ENCODE measurements at places on chromosomes 12 and 14.

DNA sequence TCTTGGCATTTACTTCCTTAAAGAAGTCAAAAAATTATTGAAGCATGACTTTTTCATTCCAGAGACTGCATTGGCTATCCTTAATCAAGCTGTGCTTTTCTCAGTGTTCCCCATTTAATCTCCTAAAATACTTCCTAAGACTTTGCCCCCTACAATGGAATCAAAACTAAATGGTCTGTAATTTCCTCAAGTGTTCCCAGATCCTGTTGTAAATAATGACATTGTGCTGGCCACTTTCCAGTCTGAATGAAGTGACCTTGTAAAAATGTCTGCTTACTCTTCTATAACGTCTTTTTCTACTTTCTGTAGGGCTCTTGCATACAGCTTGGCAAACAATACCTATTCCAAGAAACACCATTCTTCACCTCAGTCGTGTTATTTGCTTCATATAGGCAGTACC, 45.3 kb upstream of the MBIP start:
- DNase-seq = no peak

DNA sequence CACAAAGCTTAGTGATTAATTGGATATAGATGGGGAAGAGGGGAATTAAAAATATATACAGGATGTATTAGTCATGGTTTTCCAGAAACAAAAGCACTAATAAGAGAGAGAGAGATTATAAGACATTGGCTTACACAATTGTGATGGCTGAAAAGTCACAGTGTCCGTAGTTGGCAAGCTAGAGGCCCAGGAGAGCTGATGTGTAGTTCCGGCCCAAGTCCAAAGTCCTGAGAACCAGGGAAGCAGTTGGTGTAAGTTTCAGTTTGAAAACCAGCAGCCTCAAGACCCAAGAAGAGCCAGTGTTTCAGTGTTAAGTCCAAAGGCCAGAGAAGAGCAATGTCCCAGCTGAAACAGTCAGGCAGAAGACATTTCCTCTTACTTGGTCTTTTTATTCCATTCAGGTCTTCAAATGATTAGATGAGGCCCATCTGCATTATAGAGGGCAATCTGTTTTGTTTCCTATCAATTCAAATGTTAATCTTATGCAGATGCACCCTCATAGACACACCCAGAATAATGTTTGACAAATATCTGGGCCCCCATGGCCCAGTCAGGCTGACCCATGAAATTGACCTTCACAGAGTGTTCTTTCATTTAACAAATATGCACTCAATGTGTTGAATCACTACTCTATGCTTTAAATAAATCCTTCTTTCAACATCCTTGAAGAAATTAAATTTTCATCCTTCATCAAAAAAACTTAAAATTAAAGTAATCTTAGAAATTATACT, 67.2 kb upstream of the DIO2 start:
- DNase-seq = no peak

DNA sequence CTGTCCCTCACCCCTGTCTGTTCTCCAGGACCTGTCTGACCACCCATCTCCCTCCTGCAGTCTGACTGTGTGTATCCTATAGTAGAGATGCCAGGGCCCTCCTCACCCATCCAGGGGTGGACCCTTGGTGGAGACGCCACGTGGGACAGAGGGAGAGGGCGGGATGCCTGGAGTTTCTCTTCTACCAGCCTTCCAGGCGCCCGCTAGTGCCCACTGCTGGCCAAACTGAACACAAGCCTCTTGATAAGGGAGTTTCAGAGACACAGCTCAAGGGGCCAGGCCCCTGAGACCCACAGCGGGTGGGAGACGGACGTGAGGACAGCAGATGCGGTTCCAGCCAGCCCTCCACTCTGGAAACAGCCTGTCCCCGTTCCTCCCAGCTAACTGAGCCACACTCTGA, 147.3 kb downstream of the RBM19 start:
- DNase-seq = no peak

DNA sequence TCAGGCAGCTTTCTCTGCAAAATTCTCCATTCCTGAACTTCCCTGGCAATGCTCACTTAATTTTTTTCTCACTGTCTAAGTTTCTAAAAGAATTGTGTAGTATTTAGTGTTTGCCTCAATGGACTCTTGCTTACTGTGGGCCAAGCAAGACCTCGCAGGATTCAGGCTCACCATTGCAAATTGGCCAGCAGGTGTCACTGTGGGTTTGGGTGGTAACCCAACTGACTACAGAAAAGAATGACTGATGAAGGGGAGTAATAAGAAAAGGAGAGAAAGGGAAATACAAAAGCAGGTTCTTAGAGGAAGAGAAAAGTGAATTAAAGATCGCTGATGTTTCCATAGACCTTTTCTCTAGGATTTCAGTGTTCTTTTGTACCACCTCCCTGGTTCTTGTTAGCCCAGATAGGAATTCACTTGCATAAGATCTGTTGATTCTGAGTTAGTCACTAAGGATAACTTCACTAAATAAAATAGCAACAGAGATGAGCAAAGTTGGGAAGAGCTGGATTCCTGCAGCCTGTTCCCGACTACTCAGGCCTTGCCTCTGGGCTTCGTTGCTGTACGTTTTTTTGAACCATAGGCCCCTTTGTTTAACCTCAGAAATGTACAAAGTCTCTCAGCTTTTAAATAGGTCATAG, 386.5 kb upstream of the DDHD1 start:
- DNase-seq = peak; percentile 9

DNA sequence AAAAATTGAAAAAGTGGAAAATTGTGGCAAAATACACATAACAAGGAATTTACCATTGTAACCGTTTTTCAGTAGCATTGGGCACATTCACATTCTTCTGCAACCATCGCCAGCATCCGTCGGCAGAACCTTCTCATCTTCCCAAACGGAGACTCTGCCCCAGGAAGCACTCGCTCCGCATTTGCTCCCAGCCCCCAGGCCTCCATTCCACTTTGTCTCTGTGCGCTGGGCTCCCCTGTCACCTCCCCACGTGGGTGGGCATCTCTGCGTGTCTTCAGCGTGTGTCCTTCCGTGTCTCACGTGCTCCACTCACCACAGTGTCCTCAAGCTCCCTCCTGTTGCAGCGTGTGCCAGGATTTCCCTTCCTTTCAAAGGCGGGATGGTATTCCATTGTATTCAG, 9.9 kb downstream of the GPR132 start:
- DNase-seq = no peak

- DNase-seq = no peak
Observed at GRCh38 chr12:1213205-1213604, 222.2 kb downstream of the ERC1 start.

GRCh38 chr12:75635606-75636444, 124.4 kb upstream of the KRR1 start:
- DNase-seq = no peak

DNA sequence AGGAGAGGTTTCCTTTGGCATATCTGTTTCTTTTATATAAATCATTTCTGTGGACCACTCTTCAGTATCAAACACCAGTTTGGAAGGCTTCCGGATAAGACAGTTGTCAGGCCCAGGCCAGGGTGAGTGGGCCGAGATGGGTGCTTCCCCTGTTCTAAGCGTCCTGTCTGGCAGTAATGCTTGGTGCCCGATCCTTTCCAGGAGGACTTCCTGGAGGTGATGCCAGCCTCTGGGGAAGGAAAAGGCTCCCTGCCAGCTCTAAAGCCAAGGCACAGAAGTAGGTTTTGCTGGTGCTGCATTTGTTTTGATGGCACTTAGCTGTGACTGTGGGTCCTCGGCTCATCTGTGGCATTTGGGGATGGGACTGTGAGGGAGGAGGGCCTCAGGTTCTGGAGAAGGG, 124.4 kb upstream of the RTL1 start:
- DNase-seq = no peak

DNA sequence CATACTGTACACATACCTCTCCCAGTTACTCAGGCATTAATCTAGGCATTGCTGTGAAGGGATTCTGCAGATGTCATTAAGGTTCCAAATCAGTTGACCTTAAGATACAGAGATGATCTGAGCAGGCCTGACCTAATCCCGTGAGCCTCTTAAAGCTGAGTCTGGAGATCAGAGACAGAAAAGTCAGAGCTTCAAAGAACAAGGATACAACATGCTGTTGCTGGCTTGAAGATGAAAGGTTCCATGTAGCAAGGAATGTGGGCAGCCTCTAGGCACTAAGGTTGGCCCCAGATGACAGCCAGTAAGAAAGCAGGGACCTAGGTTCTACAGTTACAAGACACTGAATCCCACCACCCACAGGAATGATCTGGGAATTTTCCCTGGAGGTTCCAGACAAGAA, 81.1 kb downstream of the MAP1LC3B2 start:
- no peak for DNase-seq

DNA sequence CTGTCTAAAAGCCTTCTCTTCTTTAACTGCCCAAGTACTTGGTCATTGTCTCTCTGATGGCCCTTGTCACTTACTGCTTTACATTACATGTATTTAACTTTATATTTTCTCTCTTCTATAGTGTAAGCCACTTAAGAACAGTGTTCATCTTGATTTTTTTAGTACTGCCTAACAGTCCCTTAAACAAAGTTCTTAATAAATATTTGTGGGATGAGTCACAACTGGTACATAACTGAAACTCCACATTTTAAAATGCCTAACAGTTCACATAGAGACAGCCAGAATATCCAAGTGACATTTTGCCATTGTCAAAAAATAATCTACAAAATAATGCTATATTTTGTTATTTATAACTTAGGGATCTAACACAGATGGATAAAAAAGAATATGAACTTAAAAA, 146.6 kb downstream of the STXBP6 start:
- no peak for DNase-seq

DNA sequence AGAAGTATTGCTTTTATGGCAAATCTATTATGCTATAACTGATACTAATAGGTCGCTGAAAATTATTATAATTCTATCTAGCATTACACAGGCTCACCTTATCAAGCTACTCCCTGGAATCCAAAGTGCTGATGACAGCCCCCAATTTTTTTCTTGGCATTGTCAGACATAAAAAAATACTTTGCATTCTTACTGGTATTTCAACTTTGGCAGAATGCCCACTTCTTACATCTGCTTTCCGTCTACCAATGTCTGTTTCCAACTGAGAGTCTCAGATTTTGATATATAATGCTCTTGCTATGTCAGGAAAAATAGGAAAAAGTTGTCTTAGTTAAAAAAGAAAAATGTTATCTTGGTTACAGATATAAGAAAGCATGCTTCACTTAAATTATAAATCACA, 615.4 kb downstream of the C12orf50 start:
- DNase-seq = no peak

- DNase-seq = no peak
Observed at GRCh38 chr14:77980475-77981321, 180.8 kb downstream of the ADCK1 start.

DNA sequence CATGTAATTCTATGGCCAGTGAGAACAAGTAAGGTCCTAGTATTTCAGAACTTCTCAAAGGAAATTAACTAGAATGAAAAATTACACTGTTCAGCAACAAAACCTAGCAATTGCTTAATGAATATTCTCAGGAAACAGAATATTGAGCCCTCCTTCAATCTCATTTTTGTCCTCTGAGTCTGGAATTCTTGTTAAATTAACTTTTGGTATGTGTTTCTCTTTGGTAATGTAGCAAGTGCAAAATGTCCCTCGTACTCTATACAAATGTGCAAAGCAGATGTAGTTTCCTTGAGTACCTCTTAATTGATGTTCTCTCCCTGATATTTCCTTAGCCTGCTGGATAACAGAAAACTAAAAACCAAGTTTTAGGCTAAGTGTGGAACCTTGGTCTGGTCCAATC, 190.8 kb upstream of the CNOT2 start:
- no peak for DNase-seq

DNA sequence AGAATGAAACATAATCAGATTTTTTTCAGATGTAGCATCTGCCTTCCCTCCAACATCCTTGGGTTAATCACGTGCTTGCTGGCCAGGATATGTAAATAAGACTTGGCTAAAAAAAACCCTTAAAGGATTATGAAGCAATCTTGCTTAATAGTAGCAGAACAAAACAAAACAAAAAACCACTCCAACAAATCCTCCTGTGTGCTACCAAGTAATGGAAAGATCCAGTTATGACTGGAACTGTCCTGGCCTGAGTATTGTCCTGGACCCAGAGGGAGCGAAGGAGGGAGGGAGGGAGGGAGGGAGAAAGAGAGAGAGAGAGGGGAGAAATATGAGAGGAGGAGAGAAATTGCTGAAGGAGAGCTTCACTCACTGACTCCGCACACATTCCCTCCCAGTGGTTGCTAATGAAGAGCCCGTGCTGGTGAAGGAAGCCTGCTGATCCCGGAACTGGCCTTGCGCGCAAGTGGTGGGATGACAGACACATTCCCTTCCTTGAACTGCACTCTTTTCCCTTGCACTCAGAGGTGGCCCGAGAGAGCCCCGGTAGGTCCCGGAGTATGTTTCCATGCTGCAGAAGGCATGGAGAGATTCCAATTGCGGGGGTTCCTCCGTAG, 57.2 kb downstream of the HMGA2 start:
- DNase-seq = no peak

All from stimulated activated CD4-positive, alpha-beta T cell treated with anti-CD3 and anti-CD28 coated beads, Interleukin-1b, Interleukin-23, amount 100 ng/mL, for 1 hour (primary cell).